ENCODE measurements at places on chromosomes 11 and 22.
A peak's percentile ranks its signal among the peaks of the same experiment; 100 is the strongest.

- DNase-seq: peak; percentile 92
Measured at GRCh38 chr11:73288873-73289707, 17.0 kb downstream of the P2RY6 start.

- DNase-seq: no peak
Measured at GRCh38 chr22:44187652-44188230, 7.0 kb downstream of the PARVG start.

- no peak for DNase-seq
Measured at GRCh38 chr22:45248832-45249561, 8.3 kb upstream of the KIAA0930 start.

GRCh38 chr11:33829430-33830141, 55.3 kb upstream of the FBXO3 start:
- peak; percentile 90 for DNase-seq

DNA sequence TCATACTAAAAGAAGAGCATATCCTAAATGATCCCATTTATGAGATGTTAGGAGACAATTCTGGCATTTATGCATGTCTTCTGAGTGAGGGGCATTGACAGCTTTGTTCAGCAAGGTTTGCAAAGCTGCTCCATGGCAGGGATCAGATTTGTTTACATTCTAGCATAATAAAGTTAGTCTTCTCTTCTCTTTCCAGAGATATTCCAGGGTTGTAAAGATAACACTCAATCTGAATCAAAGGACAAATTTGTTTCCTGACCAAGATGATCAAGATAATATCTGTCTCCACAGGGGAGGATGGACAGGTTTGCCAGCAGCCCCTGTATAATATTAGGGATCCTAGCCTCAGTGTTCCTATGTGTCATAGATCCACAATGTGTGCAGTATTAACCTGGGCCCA, 77.5 kb upstream of the ZC3H12C start:
- DNase-seq: no peak

DNA sequence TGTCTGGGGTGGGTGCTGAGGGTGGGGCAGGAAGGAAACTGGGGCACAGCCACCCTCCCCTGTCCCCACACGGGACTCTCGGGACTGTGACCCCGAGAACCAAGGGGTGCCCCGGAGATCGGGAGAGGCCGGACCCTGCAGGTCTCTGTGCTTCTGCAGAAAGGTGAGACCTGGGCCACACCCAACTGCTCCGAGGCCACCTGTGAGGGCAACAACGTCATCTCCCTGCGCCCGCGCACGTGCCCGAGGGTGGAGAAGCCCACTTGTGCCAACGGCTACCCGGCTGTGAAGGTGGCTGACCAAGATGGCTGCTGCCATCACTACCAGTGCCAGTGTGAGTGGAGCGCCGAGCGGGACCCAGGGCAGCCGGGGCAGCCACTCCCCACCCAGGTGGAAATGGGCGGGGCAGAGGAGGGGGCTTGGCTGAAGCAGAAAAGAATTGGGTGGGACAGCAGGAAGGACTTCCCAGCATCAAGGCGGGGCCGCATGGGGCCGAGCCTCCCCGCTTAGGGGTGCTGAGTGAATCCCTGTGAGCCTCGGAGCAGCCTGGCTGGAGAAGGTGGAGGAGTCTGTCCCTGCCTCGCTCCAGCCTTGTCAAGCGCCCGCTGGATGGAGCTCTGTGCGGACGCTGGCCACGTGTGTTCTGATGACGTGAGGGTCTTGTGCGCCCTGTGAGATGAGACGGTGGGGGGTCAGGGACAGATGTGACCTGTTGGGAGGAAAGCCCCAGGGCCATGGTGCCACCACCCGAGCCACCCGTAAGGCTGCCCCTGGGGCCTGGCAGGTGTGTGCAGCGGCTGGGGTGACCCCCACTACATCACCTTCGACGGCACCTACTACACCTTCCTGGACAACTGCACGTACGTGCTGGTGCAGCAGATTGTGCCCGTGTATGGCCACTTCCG, 29.3 kb upstream of the MUC5B start:
- peak; percentile 28 for DNase-seq

DNA sequence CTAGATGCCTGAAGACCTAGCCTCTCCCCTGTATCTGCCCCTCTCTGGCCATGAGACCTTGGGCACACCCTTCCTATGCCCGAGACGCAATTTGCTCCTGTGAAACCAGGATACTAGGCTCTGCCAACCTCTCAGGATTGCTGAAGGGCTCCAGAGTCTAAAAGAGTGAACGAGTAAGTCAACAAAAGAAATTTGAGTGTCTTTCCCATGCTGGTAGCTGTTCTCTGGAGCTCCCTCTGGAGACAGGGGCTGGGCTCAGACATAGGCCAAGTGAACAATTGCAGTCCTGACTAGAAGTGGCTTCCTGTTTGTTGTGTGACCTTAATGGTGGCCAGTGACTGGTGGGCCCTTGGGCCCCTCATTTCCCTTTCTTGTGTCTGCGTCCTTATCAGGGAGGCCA, 189.0 kb upstream of the NARS2 start:
- no peak for DNase-seq

- no peak for DNase-seq
Measured at GRCh38 chr11:24509114-24509513, 12.3 kb downstream of the LUZP2 start.

DNA sequence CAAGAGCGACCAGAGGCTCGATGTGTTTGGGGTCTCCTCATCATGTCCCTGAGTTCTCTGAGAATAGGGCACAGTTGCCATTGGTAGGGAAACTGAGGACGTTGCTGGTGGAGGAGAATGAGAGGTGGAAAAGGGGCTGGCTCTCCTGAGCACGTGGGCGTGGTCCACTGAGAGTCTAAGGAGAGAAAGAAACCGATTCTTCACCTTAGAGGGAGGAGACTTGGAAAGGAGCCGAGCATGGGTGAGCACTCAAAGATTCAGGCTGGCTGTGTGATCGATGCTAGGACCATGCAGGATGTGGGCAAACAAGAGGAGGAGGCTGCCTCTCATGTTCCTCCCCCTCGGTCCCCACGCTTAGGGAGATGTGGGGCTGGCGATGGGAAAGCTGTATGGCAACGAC, 19.8 kb upstream of the TLCD5 start:
- no peak for DNase-seq

GRCh38 chr11:13013054-13013488, 4.0 kb downstream of the RASSF10 start:
- DNase-seq: no peak

DNA sequence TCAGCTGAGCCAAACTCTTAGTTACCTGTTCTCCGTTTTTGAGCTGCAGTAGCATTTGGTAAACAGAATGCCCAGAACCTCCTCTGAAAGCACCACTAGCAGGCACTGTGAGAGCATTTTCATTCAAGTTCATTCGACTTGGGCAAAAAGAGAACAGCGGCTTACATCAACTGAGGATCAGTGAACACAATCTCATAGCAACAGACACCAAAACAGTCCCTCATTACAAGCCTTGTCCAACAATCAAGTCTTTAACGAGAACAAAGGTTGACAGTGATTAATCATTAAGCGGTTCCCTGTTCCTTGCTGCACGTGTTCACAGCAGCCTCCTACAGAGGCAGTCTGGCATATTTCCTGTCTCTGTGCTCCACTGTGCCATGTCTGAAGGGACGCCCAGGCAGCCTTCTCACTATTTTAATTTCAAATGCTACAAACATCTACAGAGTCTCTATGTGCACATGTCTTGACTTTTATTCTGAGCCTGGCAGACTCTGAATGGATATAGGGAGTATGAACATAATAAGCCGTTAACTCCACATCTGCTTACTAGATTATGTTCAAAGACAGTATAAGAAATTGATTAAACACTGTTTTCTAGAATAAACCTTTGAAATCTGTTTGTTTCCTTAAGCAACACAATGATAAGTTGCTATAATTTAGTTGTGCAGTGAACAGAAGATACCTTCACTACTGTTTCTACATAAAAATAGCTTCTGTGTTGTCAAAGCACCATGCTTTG, 88.3 kb upstream of the MTMR2 start:
- peak; percentile 54 for DNase-seq

- no peak for DNase-seq
Measured at GRCh38 chr11:120747850-120748814, 236.6 kb downstream of the GRIK4 start.

DNA sequence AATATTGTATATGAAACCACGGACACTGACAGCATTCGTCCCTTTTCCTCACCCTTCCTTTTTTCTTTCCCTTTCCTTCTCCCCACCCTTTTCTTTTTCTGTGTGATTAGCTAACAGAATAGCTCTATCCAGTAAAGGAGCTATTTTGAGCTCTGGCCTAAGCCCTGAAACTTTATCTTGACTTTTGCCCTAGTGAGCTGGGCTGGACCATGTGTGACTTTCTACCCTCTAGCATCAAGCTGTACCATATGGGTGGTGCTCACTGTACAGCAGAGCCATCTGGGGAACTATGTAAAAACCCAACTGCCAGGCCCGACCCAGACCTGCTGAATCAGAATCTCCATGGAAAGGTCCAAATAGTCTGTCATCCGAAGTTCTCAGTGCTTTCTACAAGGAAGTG, 21.9 kb upstream of the PANX1 start:
- no peak for DNase-seq

GRCh38 chr11:4886186-4886585, 4.5 kb downstream of the OR51T1 start:
- DNase-seq: no peak

DNA sequence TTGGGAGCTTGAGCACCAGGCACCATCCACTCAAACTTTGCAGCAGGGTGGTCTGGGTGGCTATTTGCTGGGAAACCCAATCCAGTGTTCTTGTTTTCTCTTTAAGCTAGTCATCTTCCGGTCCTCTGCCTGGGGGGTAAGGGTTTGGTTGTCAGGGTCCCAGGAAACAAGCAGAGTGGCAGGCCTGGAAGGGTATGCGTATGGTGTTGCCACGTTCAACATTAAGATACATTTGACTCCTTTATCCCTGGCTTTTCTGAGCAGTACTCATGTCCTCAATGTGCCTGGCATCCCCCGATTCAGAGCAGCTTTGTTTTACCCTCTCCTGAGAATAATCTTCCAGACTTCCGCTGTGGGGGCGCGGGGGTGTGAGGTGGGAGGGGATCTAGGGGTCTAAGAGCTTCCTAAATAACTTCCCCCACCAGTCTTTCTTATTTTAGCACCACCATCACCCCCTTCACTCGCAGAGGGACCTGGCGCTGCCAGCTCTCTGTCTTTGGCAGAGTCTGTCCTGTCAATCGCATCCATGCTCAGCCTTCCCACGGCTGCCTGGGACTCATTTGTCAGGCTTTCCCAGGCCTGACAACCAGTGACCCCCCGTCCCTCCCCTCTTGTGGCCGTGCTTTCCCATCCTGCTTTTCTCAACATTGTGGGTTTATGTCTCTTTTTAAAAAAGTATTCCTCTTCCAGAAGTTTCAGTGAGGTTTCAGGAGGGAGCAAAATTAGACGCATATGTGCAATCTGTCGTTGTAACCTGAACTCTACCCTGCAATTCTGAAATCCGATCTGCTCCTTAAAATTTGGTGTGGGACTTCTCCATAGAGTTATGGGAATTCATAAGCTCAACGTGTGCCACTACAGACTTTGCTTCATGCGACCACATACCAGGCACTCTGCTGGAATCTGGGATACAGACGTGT, 27.0 kb upstream of the RBFOX2 start:
- no peak for DNase-seq

DNA sequence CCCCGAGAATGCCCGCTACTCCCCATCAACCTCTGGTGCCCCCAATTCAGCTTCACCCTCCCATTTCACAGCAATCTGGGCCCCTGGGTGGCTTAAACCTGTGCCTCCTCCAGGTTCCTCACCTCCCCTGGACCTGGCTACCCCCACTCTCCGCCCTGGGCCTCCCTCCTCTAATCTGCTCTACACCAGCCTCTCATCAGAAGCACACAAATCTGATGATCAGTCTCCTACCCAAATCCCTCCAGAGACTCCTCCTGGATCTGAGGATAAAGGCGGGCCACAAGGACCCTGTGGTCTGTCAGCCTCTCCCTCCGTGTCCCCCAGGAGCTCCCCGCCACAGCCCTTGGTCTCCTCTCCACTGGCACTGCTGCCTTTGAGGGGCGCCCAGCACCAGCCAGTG, 23.2 kb upstream of the IGLL1 start:
- no peak for DNase-seq

DNA sequence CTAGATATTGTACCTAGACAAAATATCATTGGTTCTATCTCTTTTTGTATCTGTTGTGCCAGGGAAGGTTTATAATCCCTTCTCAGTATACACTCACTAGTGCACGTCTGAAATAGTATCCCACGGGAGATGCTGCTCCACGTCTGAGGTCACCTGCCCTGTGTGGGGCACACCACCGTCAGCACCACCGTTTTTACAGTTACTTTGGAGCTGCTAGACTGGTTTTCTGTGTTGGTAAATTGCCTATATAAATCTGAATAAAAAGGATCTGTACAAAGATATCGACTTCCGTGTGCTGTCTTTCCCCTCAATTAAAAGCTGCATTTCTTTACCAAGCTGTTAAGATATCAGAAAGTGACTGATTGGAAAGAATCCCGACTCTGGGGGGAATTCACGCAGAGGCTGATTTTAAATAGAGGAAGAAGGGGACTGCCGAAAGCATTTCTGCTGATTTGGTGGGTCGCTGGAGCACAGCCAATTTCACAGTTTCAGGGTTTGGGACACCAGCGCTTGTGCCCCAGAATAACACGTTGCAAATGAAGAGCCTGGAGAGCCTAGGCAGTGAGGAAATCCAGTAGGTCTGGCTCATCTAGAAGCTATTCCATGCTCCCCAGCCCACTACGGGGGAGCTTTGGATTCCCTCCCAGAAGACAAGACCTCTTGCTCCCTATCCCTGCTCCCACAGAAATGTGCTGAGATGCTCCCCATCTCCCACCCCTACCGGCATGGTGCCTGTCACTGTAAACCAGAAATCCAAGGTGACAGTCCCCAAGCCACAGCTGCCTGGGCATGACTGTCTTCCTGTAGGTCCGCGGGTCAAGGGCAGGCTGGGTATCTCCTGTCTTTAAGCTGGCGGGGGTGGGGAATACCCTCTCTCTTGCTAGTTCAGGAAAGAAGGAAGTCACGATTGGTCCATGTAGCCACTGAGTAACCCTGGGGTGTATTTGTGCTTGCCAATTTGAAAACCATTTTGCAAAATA, 12.7 kb upstream of the MYO18B start:
- DNase-seq: peak; percentile 40

DNA sequence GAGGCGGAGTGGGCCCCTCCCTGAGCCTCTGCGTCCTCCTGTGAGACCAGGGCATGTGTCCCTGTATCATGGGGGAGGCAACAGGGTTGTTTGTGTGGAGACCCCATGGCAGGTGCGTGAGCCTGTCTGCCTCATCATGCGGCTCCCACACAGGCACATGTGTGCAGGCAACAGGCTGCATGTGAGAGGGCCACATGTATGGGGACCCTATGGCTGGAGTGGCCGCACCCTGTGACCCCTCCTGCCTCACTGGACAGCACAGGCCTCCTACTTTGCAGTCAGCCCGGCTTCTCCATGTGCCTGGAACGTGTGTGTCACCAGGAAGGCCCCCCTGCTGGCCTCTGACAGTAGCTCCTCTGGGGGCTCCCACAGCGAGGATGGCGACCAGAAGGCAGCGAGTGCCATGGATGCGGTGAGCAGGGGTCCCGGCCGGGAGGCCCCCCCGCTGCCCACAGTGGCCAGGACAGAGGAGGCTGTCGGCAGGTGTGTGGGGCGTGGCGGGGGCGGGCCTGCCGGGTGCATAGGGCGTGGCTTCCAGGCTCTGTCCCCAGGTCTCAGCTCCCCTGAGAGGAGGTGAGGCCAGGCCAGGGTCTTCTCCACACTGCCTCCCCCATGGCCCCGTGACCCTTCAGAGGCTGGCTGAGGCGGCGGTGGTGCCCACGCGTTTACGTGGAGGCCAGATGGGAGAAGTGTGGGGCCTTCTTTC, 34.1 kb downstream of the SBF1 start:
- no peak for DNase-seq

GRCh38 chr11:110571081-110571720, 141.0 kb downstream of the ARHGAP20 start:
- no peak for DNase-seq

All from endodermal cell (in vitro differentiated cells).